Right cardiac atrium (tissue), 5 donors: ENCODE measurements at places on chromosomes 13 and 19. TPM values are rescaled to one million over a fixed set of nuclear protein-coding genes. Genes with fewer than 3 reads are reported as not detected.

ZNF568 gene
- 5.3 TPM for polyA plus RNA-seq

GDF15 gene
- 0.25 TPM for polyA plus RNA-seq

ZNF585A gene
- polyA plus RNA-seq: 18.1 TPM

ZNF865 gene
- polyA plus RNA-seq: 17.2 TPM
